ENCODE measurements at places on chromosomes 1 and 21.
A peak's percentile ranks its signal among the peaks of the same experiment; 100 is the strongest.

GRCh38 chr1:191969290-191969689 is 189.0 kb upstream of the RGS18 start:
- no peak for DNase-seq

DNA sequence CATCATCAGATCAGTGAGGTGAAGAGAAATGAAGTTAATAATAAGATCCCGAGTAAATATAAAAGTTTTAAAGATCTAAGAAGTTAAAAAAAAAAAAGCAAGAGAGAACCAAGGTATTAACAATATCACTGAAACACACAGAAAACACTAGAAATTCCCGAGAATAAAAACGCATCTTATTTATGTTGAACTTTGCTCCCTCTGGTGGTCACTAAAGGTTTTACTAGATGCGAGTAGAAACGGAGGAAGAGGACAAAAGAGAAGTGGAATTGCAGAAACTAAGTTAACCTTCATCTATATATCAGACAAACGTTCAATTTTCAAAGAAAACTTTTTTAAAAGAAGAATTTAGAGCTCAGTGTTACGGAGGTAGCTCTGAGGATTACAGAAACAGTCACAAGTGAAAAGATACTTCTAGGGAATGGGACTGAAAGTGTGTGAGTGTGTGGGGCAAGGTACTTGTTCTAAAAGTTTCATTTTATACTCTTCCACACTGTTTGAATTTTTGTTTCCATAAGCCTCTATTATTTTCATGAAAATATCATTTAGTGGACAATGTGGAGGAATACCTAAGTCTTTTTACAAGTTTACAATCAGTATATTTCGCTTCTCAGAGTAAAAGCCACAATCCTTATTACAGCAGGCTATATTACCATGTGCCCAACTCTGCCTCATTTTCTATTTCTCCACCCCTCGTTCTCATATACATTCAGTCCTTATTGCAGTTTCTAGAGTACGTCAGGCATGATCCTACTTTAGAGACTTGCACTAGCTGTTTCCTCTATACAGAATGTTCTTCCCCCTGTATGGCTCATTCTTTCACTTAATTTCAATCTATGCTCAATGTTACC is 19.7 kb downstream of the ACBD6 start:
- peak; percentile 33 for DNase-seq

DNA sequence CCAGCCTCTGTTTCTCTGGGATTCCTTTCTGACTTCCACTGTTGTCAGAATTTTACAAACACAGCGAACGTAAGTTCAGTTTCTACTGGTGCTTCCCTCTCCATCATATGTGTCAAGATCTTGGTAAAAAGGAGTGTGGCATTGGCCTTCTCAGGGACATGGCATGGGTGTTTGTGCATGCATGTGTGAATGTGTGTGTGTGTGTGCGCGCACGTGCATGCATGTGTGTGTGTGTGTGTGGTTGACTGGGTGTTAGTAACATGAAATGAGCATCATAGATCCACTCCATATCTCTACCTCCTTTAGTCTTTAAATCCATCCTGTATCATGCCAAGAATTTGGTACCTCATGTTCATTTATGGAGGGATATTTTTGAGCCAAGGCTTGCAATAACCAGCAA is 411.3 kb downstream of the NPHP4 start:
- no peak for DNase-seq

GRCh38 chr1:28412731-28413130 is 43.2 kb downstream of the PHACTR4 start:
- DNase-seq, result no peak

DNA sequence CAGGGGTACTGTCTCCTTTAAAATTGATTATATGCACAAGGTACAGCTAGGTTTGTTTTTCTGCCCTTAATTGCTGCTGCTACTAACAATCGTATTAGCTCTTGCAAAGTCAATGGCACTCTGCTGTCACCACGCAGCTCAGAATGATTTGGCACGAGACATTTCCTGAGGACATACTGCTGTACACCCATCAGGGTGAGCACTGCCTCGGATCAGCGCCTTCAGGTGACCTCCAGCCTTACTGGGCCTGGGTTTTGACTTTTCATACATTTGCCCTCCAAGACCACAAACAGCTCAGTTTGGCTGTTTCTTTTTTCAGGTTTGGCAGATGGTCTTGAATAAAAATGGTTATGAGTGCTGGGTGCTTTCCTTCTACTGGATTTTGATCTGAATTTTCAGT is 110.9 kb downstream of the NTPCR start:
- no peak for DNase-seq

DNA sequence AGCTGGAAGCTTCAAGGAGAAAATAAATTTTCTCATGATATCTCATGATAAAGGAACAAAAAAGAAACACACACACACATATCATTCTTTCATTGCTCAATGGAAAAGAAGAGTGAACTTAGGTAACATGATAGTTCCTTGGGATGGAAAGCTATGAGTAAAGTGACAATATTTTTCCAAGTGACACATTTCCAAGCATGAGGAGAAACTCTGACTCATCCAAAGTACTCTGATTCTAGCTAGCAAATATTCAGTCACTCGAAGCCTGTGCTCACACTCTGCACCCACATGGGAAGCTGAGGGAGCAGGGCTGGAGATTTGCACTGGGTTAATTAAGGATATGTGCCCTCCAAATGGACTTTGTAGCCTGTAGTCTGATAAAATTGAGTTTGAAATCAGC is 222.4 kb downstream of the LRRC40 start:
- no peak for DNase-seq

DNA sequence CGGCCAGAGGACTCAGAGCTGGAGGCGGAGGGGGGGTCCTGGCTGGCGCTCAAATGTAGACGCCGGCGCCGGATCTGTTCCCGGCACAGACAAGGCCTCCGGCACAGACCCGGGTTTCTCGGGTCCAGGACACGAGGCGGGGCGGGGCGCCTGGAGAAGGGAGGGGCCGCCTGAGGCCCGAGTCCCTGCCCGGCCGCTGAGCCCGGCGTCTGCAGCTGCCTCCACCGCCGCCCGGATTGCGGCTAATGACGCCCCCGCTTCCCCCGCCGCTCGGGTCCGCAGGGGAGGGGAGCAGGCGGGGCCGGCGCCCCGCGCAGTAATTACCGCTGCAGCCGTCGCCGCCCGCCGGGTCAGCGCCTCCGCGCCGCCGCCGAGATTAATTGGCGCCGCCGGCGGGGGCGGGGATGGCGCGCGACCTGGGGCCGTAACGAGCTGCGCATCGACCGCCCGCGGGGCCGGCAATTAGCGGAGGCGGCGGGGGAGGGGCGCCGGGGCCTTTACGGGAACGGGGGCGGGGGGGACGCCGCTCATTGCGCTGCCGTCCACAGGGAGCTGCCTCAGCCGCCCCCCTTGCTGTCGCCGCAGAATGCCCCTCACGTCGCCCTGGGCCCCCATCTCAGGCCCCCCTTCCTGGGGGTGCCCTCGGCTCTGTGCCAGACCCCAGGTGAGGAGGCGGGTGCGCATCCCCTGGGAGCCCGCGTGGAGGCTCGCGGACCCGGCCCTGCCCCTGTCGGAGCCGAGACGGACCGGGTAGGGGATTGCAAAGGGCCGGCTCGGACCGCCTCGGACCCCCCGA is 17.3 kb downstream of the NOC2L start:
- peak; percentile 79 for DNase-seq

GRCh38 chr1:226650236-226650841 is 88.7 kb downstream of the ITPKB start:
- no peak for DNase-seq

DNA sequence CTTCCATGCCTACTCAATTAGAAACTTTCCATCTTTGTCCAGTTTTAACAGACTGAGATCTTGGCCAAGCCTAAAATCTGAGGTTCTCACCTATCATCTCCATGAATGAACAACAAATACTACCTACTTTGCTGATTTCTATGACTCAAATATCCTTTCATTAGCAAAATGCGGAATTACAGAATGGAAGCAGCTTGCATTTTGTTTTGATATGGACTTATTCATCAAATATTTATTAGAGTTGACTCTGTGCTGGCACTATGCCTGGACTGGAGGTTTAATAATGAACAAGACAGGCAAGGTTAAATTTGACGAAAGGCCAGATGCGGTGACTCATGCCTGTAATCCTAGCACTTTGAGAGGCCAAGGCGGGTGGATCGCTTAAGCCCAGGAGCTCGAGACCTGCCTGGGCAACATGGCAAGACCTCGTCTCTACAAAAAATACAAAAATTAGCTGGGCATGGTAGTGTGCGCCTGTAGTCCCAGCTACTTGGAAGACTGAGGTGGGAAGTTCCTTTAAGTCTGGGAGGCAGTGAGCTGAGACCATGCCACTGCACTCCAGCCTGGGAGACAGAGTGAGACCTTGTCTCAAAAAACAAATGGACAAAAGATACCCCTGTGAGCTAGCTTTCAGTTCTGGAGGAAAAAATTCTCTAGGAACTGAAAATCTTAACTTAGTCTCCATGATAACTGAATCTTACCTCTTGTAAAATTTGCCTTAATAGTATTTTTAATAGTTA is 29.4 kb upstream of the SOD1 start:
- DNase-seq, result no peak

- DNase-seq, result peak; percentile 71
Measured at GRCh38 chr1:55140546-55140983, 74.6 kb downstream of the USP24 start.

DNA sequence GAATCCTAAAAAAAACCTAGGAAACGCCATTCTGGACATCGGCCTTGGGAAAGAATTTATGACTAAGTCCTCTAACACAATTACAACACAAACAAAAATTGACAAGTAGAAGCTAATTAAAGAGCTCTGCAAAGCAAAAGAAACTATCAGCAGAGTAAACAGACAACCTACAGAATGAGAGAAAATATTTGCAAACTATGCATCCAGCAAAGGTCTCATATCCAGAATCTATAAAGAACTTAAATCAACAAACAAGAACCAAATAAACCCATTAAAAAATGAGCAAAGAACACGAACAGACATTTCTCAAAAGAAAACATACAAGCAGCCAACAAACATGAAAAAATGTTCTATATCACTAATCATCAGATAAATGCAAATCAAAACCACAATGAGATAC is 58.6 kb downstream of the PTGFR start:
- no peak for DNase-seq

GRCh38 chr1:44485229-44485933 is 80.3 kb downstream of the RNF220 start:
- DNase-seq, result no peak
